ENCODE measurements at places on chromosomes 5 and 9. TPM values are rescaled to one million over a fixed set of nuclear protein-coding genes. Genes with fewer than 3 reads are reported as not detected.

The SLC45A2 gene
- total RNA-seq, result not detected

The EPB41L4A gene
- total RNA-seq, result 5.2 TPM

DNA sequence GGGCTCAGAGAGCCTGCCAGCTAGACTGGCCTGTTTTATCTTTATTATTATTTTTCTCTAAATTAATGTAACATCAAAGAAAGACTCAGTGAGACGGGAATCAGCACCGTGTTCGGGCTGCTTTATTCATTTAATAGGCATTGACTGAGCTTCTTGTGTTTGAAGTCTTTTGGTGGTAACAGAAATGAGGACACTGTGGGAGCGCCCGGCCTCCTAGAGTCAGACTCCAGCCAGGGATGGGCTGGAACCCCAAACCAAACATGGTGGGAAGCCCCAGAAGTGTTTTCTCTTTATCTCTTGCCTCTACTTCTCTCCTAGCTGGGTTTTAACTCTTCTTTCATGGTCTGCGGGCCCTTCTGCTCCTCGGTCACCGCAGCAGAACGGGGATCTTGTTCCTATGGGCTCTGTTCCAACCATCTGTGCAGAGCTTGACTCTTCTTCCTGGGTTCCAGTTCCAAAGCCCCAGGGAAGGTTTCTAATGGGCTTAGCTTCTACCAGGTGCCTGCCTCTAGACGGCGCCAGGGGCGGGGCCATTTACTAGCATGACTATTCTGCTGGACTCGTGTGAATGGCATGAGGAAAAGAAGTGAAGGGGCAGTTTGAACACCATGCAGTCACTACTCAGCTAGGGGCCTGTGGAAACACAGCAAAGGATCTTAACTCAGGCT lies 123.8 kb downstream of the FGF18 start:
- no peaks in the 10 kb centered on the region for H3K4me1 ChIP-seq
- no peak for DNase-seq
- H3K4me3 ChIP-seq, result no peak overlapping the region
- H3K27ac ChIP-seq, result no peak overlapping the region

GRCh38 chr9:109707355-109707754 lies 72.6 kb upstream of the PALM2AKAP2 start:
- no peaks in the 10 kb centered on the region for H3K27me3 ChIP-seq
- H3K4me1 ChIP-seq, result no peaks in the 10 kb centered on the region
- no peaks in the 10 kb centered on the region for H3K36me3 ChIP-seq

DNA sequence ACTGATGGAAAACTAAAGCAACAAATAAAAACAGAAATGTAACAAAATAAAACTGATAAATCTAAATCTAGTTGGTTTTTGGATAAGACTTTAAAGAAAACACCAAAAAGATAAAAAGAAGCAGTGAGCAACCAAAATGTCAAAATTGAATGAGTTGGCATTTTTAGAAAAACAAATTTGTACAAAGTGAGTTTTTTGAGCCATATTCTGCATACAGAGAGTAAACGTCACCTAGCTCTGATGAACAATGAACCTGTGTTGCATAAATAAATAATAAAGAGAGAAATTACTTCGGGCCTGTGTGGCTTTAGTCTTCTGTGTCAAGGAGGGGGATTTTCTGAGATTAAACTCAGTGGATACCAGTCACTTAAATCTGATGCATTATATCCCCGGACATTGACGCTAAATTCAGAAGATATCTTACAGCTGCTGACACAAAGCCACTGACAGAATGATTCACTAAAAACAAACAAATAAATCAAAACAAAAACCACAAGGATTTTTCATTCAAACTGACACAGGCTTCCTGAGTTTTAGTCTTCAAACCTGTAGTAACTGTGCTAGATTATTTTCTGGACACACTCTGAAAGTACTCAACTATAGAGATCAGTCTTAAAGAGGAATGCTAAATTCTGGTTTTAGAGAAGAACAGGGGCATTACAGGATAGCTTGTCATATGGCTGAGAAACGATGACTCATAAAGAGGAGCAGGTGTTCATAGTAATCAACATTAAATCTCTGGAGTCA lies 403.5 kb upstream of the ST8SIA4 start:
- H3K27ac ChIP-seq, result no peak overlapping the region
- H3K36me3 ChIP-seq, result no peaks in the 10 kb centered on the region
- no peaks in the 10 kb centered on the region for H3K27me3 ChIP-seq
- H3K4me3 ChIP-seq, result no peak overlapping the region

DNA sequence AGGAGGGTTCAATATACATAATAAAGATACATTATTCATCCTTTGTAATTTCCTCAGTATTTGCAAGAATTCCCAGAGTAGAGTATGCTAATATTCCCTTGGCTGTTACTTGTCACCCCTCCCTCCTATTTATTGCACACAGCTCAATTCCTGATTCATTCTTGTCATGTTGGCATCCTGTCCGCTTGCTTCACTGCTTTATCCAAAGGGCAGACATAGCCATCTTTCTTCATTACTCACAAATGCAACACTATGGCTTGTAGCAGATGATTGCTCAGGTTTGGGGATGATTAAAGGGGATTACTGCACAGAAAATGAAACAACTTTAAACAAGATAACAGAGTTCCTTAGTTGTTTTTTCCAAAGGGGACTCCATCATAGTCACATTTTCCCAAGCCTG lies 1.2 kb upstream of the IL33 start:
- H3K36me3 ChIP-seq, result peaks cover 11% of the 10 kb centered on the region
- DNase-seq, result no peak
- no peak overlapping the region for H3K4me3 ChIP-seq

- DNase-seq, result no peak
- H3K36me3 ChIP-seq, result no peaks in the 10 kb centered on the region
- peaks cover 33% of the 10 kb centered on the region for H3K4me1 ChIP-seq
- no peak overlapping the region for H3K4me3 ChIP-seq
- H3K27ac ChIP-seq, result peak overlapping the region; percentile 11
Measured at GRCh38 chr9:93009337-93010015, 49.0 kb upstream of the SUSD3 start.

DNA sequence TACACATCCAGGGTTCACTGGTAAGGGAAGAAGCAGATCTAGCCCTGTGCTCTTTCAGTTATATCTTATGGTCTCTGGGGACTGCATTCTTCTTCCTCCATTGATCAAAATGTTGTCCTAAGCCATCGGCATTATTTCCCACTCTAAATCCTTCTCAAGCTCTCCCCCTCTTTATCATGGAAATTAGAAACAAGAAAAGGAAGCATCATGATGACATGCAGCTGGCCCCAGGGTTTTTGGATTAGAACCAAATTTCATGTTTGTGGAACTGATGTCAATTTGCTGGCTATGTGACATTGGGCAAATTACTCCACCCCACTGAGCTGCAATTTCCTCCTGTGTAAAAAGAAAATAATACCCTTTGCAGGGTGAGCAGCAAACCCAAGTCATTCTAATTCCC lies 39.5 kb downstream of the MFAP3 start:
- H3K4me1 ChIP-seq, result peaks cover 14% of the 10 kb centered on the region
- no peaks in the 10 kb centered on the region for H3K27me3 ChIP-seq
- H3K27ac ChIP-seq, result no peak overlapping the region

The NME5 gene
- total RNA-seq, result 0.74 TPM

The ZNF483 gene
- 65.9 TPM for total RNA-seq

GRCh38 chr5:96752341-96753016 lies 55.3 kb downstream of the ERAP1 start:
- DNase-seq, result no peak
- no peak overlapping the region for H3K27ac ChIP-seq
- H3K4me1 ChIP-seq, result no peaks in the 10 kb centered on the region
- H3K4me3 ChIP-seq, result no peak overlapping the region

DNA sequence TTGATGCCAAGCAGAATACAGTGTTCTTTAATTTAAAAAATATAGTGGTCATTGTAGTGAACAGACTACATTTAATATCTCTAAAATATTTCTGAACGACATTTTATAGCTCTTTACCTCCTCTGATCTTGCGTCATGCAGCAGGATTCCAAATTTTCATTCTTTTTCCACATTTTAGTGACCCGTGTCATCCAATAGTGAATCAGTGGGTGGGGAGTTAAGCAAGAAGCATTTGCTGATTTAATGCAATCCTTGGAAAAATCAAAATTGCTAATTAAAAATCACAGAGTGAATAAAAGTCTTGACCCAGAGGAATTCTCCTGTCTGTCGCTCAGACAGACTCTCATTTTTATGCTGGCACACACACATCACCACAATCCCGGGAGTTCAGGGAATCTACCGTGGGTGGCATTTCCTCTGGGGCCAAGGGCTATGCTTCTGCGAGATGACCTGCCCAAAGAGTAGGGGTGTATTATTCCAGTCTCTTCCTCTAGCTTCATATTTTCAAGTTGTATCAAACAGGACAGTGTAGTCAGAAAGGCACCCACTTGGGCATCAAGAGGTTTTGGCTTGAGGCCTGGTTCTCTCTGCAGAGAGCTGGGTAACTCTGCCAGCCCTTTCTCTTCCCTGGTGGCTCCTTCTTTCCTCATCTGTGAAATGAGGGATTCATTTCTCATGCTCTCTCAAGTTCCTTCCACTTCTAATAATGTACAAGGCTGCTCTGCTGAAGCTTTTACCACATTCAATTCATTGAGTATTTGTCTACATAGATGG lies 24.8 kb upstream of the OTP start:
- no peaks in the 10 kb centered on the region for H3K36me3 ChIP-seq
- no peak overlapping the region for H3K27ac ChIP-seq
- H3K27me3 ChIP-seq, result peaks cover 19% of the 10 kb centered on the region
- DNase-seq, result no peak
- H3K4me1 ChIP-seq, result no peaks in the 10 kb centered on the region

DNA sequence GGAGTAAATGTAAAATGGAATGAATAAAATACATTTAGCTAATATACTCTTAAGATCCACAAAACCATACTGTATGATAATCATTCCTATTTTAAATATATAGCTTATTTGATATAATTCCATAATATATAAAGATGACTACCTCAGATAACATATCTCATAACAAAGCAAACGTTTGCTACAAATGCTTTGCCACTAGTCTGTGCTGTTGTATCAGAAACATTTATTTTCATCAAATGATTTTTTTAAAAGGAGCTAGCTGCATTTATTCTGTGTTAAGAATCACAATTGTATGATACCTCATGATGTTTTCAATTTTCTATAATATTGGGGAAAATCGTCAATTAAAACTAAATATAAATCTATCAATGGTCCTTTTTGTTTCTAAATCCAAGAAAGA lies 567.2 kb downstream of the PTPRD start:
- no peak overlapping the region for H3K27ac ChIP-seq
- no peak for DNase-seq
- no peaks in the 10 kb centered on the region for H3K27me3 ChIP-seq
- H3K4me3 ChIP-seq, result no peak overlapping the region

GRCh38 chr5:150061538-150061995 lies 24.8 kb downstream of the CSF1R start:
- H3K27ac ChIP-seq, result no peak overlapping the region
- H3K4me3 ChIP-seq, result no peak overlapping the region
- H3K36me3 ChIP-seq, result no peaks in the 10 kb centered on the region
- H3K27me3 ChIP-seq, result peaks cover 7% of the 10 kb centered on the region
- peaks cover 17% of the 10 kb centered on the region for H3K4me1 ChIP-seq
- DNase-seq, result no peak

DNA sequence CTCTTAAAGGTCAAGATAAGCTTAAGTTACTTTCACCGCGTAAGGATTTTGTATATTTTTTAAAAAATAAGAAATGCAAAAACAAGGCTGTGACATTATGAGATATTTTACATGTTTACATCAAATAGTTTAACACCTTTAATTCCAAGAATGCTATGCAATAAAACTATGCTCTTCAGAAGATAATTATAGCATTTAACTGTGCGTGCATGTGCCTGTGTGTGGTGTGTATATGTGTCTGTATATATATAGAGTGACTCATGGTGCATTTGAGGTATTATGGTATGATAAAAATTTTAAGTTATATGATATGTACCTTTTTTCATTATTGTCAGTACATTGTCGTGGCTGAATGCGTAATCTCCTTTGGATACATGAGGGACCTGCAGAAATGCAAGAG lies 539.3 kb downstream of the PDE4D start:
- no peaks in the 10 kb centered on the region for H3K36me3 ChIP-seq
- H3K4me1 ChIP-seq, result peaks cover 35% of the 10 kb centered on the region
- no peaks in the 10 kb centered on the region for H3K27me3 ChIP-seq
- H3K27ac ChIP-seq, result no peak overlapping the region

GRCh38 chr5:176899296-176899891 lies at the start of gene HK3:
HK3 (minus strand) TSS chr5:176899346; CDS start chr5:176896159, 3,187 bp downstream.
- no peaks in the 10 kb centered on the region for H3K27me3 ChIP-seq
- H3K36me3 ChIP-seq, result peaks cover 7% of the 10 kb centered on the region
- peak within 1 kb of the TSS; percentile 39 for H3K27ac ChIP-seq
- DNase-seq, result no peak
- H3K4me1 ChIP-seq, result peaks cover 11% of the 10 kb centered on the region

The LCN1 gene
- total RNA-seq, result not detected

- H3K27me3 ChIP-seq, result no peaks in the 10 kb centered on the region
- H3K4me3 ChIP-seq, result no peak overlapping the region
- no peak for DNase-seq
- H3K36me3 ChIP-seq, result no peaks in the 10 kb centered on the region
Measured at GRCh38 chr9:130207241-130207992, 35.2 kb downstream of the NCS1 start.

DNA sequence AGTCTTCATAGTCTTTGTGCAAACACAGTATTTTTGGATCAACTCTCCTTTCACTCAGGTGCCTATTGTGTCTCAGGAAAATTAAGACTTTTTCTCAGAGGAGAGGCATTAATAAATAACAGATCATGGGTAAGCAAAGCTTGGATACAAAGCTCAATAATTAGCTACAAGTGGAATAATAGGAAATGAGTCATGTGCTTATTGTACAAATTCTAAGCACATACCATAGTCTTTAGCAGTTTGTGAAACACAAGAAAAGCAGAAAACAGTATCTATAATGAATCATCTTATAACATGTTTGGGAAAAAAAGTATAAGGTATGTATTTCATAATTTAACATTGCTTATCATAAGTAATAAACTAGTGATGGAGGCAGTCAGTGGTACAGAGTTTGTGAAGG lies 477.0 kb downstream of the CDH10 start:
- H3K36me3 ChIP-seq, result peaks cover 4% of the 10 kb centered on the region
- H3K27ac ChIP-seq, result no peak overlapping the region
- H3K4me1 ChIP-seq, result no peaks in the 10 kb centered on the region
- no peaks in the 10 kb centered on the region for H3K27me3 ChIP-seq
- DNase-seq, result no peak

The PCDHB16 gene
- total RNA-seq, result 3.5 TPM

GRCh38 chr5:158610051-158610415 lies 489.7 kb downstream of the EBF1 start:
- no peak overlapping the region for H3K27ac ChIP-seq
- DNase-seq, result no peak
- no peaks in the 10 kb centered on the region for H3K36me3 ChIP-seq
- H3K4me3 ChIP-seq, result no peak overlapping the region
- H3K27me3 ChIP-seq, result no peaks in the 10 kb centered on the region

- peaks cover 18% of the 10 kb centered on the region for H3K36me3 ChIP-seq
- peaks cover 3% of the 10 kb centered on the region for H3K4me1 ChIP-seq
- H3K27ac ChIP-seq, result no peak overlapping the region
- H3K4me3 ChIP-seq, result no peak overlapping the region
- H3K27me3 ChIP-seq, result no peaks in the 10 kb centered on the region
Measured at GRCh38 chr9:93684806-93685543, 108.6 kb downstream of the PHF2 start.

Measured in WTC11 (cell line).